Nucleus accumbens (tissue), 56 donors: ENCODE measurements at places on chromosomes 13 and 19.
A peak's percentile ranks its signal among the peaks of the same experiment; 100 is the strongest.

DNA sequence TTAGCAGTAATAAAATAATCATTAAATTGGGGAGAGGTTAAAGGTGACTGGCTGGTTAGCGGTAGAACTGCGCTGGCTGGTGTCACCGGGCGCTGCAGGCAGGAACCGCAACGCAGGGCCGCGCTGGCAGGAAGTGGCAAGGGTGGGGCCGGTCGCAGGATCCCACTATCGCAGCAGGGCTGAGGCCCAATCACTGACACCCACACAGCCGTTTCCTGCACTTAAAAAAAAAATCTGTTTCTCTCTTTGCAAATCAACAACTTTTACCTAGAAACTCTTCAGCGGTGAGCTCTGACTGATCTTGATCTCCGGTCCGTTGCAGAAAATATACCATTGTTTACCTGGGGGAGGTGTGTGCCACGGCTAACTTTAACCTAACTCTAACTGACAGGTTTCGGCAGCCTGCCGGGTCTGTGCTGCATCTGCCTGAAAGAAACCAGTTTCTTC, 46.9 kb downstream of the KLF2 start:
- no peak for DNase-seq

DNA sequence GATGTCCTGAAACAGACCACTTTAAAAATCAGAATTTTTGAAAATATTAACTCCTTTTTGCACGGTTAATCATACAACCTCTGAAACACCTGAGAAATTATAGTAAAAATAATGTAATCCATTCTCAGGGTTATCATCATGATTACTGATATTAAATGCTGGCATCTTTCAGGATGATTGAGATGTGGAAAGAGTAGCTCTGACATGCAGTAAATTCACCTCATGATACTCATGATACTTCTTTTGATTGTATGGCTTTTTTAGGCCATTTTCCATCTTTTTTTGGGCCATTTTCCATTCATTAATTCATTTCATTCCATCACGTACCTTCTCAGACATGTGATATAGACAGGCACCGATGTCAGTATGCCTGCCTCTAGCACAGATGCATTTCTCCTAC, 85.1 kb downstream of the FGF14 start:
- no peak for DNase-seq

DNA sequence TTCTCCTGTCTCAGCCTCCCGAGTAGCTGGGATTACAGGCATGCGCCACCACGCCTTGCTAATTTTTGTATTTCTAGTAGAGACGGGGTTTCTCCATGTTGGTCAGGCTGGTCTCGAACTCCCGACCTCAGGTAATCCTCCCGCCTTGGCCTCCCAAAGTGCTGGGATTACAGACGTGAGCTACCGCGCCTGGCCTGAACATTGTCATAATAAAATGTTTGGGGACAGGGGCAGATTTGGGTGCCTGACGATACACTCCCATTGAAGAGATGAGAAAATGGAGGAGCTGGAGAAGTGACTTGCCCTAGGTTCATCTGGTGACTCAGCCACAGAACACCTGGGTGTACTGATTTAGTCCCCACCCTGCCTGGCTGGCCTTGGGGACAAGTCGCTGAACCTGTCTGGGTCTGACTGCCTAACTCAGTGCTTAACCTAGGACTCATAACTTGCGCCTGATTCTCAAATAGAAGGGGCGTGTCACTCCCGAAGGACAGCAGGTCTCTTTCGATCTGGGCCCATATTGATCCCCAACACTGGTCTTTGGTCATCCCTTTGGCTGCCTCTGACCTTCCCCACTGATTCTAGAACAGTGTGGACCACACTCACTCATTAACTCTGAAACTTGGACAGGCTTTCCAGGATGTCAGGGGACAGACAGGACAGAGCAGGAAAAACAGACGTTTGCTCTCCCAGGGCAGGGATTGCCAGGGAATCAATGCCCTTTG, 7.6 kb upstream of the BICRA start:
- no peak for DNase-seq

DNA sequence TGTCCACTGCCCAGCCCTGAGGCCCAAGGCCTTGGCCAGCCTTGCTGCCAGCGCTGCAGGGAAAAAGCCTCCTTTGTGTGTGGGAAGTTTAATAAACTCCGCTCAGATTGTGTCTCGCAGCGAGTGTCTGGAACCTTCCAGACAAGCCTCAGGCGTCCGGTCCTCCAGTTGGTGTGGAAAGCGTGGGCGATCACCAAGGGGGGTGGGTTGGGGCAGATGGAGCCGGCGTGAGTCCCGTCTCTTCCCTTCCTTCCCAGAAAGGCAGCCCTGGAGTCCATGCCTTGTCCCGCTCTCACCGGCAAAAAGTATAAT, 4.6 kb downstream of the STK11 start:
- peak; percentile 24 for DNase-seq

- DNase-seq = no peak
These were observed 77.1 kb downstream of the CCNA1 start for GRCh38 chr13:36509369-36509768.

- DNase-seq = peak; percentile 87
These were observed 3.3 kb upstream of the RPL36 start for GRCh38 chr19:5686647-5687359.

- no peak for DNase-seq
These were observed 96.9 kb downstream of the NBEA start for GRCh38 chr13:35039012-35039411.

DNA sequence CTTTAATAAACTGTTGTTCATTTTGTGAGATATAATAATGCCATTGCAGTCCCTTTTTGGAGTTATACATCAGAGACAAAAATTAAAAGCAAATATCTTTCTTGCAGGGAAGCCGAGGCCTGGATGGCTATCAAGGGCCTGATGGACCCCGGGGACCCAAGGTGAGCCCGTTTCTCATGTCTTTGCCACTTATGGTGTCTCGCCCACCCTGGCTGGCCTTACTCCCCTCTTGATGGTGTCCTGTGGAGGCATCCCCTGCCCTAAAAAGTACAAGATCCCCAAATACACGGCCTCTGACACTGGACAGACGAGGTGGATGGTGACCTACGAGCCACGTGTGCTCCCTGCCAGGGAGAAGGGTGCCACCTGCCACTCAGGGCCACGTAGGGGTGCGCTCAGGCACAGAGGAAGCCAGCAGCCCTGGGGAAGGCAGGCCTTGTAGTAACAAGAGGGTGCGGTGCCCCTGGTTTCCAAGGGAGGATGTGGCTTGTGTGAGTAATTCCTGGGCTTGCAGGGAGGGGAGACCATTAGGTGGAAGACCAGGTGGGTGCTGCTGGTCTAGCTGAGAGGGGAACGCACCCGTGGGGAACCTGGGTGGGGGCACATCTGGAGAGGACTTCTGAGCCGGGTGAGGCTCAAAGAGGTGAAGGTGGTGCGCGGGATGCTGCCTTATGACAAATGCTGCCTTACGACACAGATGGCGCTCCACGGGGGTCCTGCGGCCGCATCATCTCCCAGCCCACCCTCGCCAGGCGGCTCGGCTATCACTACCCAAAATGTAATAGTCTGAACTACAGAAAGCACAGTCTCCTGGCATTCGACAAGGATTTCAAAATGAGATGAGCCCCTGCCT, 115.6 kb downstream of the RAB20 start:
- no peak for DNase-seq

- DNase-seq = no peak
These were observed 35.2 kb downstream of the STK24 start for GRCh38 chr13:98541701-98542203.

- DNase-seq = peak; percentile 24
These were observed at the start of gene APLP1 for GRCh38 chr19:35868172-35868822. Gene APLP1, plus strand, starts transcription at chr19:35868574. Its CDS starts 63 bp downstream, at chr19:35868637.

DNA sequence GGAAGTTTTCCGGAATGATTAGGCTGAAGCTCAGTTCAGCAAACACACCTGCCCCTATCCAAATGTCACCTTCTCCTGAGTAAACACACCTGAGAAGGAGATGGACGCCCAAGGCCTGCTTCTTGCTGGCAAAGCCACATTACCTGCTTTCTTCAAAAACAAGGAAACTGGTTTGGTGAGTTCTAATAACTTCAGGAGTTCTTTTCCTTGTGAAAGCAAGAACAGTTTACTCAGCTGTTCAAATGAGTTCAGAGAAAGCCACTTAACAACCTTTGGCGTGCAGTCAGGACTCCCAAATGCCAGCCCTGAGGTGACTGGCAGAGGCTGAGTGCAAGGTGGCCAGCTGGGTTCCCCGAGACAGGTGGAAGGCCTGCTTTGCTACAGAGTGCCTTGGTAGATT, 160.5 kb downstream of the STK24 start:
- DNase-seq = no peak

DNA sequence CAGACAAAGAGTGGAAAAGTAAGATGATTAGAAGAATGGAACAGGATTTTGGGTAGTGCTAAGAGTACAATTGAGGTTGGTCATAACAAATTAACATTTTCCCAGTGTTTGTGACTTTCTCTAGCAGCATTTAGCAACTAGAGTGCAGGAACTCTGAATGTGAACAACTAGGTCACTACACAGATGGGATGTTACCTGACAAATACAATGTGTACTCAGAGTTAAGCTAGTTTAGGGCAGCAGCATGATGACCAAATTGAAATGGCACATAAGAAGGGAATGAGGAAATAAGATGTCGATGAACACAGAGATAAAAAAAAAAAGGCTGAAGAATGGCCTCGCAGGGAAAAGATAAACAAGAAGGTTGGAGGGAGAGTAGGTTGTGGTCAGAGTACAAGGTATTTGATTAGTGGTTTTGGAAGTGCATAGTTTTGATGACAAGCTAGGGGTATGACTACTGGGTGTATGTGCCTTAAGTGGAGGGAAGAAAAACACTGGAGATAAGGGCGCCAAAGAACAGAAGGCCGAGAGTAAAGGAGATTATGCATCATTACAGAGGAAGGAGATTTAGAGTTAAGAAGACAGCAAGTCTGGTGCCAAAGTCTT, 381.1 kb downstream of the FGF14 start:
- no peak for DNase-seq

DNA sequence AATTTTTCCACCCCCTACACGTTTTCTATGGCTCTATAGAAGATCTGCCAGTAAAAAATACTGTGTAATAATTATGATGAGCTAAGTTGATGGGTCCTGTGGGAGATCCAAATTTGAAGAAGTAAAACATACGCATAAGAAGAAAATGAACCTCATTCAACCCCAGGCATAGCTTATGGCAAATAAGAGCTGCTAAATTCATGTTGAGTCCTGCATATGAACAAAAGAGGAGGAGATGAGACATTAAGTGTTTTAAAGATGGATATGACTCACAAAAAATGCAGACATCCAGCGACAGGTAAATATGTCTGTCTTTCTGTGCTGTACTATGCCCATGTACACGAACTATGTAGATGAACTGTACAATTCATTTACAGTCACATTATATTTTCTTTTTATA, 101.9 kb downstream of the LIG4 start:
- DNase-seq = no peak

GRCh38 chr13:75691183-75691582, 55.1 kb downstream of the LMO7 start:
- DNase-seq = no peak

DNA sequence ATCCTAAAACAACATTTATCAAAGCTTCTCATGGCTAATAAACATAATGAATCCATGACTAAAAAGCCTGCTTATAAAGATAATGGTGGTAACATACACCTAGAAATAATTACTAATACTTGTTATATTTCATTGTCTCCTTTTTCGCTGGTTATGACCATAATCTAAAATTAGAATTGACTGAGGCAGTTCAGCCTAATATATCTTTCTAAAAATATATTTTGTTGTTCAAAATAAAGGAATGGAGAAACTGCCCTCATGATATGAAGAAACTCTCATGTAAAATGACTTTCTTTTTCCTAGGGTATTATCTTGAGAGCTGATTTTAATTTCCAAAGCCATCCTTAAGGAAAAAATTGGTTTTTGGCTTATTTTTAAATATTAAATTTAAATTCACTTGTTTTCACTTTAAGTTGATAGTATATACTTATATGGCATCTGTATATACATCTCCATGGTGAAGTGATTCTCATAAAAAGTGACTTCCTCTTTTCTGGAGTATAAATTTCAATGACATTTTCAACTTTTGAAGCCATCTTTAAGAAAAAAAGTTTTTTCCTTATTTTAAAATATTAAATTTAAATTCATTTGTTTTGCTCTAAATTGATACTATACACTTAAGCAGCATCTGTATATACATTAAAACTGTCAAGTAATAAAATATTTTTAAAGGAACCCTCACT, 204.6 kb downstream of the VWA8 start:
- DNase-seq = no peak

DNA sequence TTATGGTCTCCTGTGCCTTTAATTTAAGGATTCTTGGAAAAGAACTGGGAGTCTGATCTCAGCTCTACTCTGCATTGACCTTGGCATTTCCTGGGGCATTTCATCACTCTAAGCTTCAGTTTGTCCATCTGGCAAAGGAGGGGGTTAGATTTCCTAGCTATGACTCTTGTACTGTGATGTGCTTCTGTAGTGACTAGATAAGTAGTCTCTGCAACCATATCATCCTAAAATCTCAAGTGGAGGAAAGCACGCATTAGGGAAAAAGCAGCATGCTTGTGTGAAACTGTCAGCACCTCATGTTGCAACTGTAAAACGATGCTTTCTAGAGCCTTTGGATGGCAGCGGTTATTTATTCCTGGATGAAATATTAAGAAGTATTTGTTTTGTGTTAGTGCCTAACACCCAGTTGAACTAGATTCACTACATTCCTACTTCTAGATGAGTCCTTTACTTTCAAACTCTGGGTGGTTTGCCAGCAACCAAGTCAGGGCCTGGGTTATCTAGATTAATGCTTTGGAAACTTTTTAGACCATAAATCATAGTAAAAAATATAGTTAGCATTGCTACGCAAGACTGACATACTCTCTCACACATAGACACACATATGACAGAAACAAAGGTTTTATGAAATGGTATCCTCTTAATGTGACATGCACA, 6.8 kb downstream of the WDFY2 start:
- no peak for DNase-seq

DNA sequence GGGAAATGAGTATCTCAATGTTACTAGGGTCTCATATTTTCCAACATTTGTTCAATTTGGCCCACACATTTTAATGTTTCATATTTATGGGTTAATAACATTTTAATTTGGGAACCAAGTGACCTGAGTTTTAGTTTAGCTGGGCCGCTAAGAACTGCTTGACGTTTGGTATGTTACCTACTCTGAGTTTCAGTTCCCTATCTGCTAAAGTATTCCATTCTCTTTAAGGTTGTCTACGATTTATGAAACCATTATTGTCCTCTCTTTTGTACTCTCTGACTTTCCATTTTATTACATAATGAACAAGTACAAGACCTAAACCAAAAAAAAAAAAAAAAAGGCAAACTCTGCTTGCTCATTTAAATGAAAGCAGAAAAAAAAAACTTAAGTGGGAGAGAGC, 89.9 kb downstream of the FGF14 start:
- no peak for DNase-seq

GRCh38 chr13:77016251-77016812, 10.6 kb downstream of the FBXL3 start:
- DNase-seq = no peak

DNA sequence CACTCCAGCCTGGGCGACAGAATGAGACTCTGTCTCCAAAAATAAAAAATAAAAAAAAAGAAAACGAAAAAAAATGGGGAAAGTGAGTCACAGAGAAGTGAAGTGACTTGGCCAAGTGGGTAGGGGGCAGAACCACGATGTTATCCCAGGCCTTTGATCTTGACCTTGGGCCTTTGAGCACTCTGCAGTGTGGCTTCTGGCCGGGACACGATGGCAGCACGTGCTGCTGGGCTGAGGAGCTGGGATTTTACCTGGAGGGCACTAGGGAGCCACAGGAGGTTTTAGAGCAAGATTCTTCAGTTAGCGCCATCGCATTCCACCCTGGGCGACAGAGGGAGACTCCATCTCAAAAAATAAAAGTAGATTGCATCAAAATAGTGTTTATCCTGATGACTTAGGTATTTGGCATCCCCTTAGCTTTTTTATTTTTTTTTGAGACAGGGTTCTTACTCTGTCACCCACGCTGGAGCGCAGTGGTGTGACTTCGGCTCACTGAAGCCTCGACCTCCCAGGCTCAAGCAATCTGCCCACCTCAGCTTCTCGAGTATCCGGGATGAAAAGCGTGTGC, 4.3 kb upstream of the TLE5 start:
- no peak for DNase-seq
